ENCODE measurements at places on chromosomes 2 and 18. TPM values are rescaled to one million over a fixed set of nuclear protein-coding genes. Genes with fewer than 3 reads are reported as not detected.

SNRPD1 gene
- polyA plus RNA-seq = 17.2 TPM

XDH gene
- 0.28 TPM for polyA plus RNA-seq

ITGB6 gene
- not detected for polyA plus RNA-seq

PRR30 gene
- not detected for polyA plus RNA-seq

SS18 gene
- 39.3 TPM for polyA plus RNA-seq

USP14 gene
- 9.1 TPM for polyA plus RNA-seq

AKAIN1 gene
- polyA plus RNA-seq = 0.23 TPM

DUSP11 gene
- 13.3 TPM for polyA plus RNA-seq

All from adipose tissue (tissue), 3 donors.